ENCODE measurements at places on chromosomes 11 and 22.

DNA sequence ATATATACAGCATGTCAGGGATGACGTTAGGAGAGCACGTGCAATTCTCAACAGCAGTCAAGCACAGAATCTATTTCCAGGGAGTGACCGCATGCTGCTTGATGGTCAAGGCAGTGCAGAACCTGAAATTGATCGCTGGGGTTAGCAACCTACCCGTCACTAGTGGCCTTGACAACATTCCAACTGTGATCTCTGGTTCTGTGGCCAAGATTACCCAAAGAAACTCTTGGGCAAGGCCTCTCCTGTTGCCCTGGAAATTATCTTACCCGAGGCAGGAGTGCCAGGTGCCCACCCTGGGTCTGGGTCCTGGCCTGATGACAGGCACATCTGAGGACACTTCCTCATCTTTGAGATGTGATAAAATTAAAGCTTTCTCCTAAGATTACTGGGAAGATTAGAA lies 2.2 kb downstream of the TM7SF2 start:
- no peak overlapping the region for H3K4me3 ChIP-seq
- no peak overlapping the region for H3K27ac ChIP-seq
- H3K4me1 ChIP-seq, result peaks cover 16% of the 10 kb centered on the region
- no peak for DNase-seq
- no peaks in the 10 kb centered on the region for H3K27me3 ChIP-seq
- H3K36me3 ChIP-seq, result no peaks in the 10 kb centered on the region

DNA sequence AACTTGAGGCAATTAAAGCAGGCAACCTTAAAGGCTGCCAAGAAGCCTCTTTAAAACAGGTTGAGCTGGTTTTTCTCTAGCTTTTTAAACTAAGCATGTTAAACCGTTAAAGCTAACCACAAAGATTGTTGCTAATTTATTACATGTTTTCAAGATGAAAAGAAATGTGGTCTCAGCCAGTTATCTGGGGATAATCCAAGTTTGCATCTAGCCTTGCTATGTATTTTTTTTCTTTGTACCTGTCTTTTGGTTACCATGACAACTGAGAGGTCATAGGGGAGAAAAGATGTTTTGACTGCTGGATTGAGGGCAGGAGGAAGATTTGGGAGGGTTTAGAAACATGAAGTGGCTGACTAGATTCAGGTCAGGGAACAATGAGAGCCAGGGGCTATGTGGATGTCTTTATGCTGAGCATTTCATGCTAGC lies 19.2 kb upstream of the PGM2L1 start:
- H3K4me1 ChIP-seq, result peaks cover 3% of the 10 kb centered on the region
- no peaks in the 10 kb centered on the region for H3K36me3 ChIP-seq
- no peaks in the 10 kb centered on the region for H3K27me3 ChIP-seq
- DNase-seq, result no peak

DNA sequence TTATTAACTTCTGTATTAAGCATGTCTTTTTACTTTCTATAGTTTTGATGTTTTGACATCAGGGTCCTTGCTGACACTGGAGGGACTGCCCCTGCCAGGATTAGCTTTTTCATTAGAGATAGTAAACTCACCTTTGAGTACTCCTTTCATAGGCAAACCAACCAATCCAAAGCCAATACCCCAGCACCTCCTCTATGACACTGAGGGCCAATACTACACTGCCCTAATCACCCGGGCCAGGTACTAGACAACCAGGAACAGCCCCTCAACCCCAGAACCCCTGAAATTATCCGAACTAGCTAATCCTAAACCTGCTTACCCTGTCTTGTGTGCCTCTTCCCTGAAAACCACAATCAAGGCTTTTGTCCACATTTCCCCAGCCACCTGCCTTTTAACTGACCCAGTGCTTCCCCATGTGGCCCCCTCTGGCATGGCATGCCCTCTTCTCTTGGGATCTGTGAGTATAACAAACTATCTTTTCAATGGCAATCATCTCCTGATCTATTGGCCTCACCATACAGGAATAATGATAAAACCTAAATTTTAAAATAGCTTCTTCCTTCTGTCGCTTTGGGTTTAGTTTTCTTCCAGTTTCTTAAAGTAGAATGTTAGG lies 31.2 kb downstream of the RAB6A start:
- H3K27ac ChIP-seq, result no peak overlapping the region
- H3K4me1 ChIP-seq, result peaks cover 5% of the 10 kb centered on the region
- H3K27me3 ChIP-seq, result no peaks in the 10 kb centered on the region

DNA sequence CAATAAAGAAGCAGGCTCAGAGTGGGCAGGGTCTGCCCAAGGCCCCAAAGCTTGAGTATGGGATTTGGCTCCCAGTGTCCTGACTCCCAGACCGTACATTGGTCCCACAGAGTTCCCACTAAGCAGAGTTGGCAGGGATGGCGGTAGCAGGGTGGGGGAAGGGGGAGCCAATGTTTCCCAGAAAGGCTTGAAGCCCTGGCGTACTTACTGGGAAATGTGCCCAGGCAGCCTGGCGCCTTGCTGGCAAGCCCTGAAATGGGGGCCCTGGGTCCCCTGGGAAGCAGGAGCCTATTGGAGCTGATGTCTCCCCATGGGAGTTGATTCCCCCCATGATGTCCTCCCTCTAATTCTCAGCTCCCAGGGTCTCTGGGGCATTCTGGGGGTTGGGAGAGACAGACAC lies 9.3 kb downstream of the ARHGEF17 start:
- no peaks in the 10 kb centered on the region for H3K36me3 ChIP-seq
- H3K27me3 ChIP-seq, result no peaks in the 10 kb centered on the region
- peak; percentile 71 for DNase-seq
- no peak overlapping the region for H3K4me3 ChIP-seq

DNA sequence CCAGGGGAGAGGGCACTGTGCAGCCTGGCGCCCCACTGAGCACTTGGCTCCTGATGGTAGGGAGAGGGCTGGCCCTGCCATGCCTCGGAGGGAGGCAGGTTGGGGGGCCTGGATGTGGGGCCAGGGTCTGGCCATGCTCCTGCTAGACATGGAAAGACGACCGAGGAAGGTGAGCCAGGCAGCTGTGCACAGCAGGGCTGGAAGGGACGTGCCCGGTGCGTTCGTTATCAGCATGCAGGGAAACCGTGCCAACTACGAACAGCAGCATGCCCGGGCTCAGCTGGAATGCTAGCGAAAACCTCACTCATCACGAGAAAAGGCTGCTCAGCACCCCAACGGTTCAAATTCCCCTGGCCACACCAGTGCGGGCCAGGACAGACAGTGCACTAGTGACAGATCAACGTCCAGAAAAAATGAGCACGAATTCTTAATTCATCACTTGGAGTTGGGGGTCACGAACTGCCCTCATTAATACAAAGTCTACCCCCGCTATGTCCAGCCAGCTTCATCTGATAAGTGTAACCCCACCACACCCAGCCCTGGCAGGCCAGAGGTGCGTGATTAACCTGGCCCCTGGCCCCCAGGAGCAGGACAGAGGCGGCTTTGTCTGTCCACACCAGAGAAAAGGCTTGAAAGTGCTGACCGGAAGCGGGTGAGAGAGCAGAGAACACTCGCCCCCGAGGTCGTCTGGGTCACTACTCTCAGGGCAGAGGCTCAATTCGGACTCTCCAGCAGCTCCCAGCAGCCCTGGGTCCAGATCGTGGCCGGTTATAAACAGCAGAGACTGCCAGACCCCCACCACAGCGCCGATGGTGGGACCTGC lies 84.2 kb downstream of the CELSR1 start:
- no peaks in the 10 kb centered on the region for H3K4me1 ChIP-seq
- H3K27me3 ChIP-seq, result no peaks in the 10 kb centered on the region
- H3K4me3 ChIP-seq, result no peak overlapping the region
- H3K36me3 ChIP-seq, result no peaks in the 10 kb centered on the region
- DNase-seq, result no peak

Measured in ovary (tissue), 10 donors.